ENCODE measurements at places on chromosomes 3 and 15.

- DNase-seq: no peak
Observed at GRCh38 chr3:59456852-59457485, 407.1 kb upstream of the CFAP20DC start.

GRCh38 chr15:57746786-57747185, 40.3 kb downstream of the POLR2M start:
- DNase-seq: no peak

- peak; percentile 48 for DNase-seq
Observed at GRCh38 chr3:139534992-139535879, 4.3 kb downstream of the RBP1 start.

DNA sequence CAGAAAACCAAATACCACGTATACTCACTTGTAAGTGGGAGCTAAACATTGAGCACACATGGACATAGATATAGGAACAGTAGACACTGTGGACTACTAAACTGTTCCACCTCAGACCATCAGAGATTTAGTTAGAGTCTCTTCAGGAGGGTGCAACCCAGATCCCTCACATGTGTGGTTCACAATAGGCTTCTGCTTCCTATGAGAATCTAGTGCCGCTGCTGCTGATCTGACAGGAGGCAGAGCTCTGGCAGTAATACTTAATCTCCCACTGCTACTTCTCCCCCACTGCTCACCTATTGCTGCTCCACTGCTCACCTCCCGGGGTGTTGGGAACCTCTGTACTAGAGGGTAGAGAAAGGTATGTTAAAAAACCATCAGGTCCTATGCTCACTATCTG, 533.3 kb downstream of the NSUN3 start:
- DNase-seq: no peak

GRCh38 chr3:107919239-107919638, 171.6 kb downstream of the CD47 start:
- no peak for DNase-seq

DNA sequence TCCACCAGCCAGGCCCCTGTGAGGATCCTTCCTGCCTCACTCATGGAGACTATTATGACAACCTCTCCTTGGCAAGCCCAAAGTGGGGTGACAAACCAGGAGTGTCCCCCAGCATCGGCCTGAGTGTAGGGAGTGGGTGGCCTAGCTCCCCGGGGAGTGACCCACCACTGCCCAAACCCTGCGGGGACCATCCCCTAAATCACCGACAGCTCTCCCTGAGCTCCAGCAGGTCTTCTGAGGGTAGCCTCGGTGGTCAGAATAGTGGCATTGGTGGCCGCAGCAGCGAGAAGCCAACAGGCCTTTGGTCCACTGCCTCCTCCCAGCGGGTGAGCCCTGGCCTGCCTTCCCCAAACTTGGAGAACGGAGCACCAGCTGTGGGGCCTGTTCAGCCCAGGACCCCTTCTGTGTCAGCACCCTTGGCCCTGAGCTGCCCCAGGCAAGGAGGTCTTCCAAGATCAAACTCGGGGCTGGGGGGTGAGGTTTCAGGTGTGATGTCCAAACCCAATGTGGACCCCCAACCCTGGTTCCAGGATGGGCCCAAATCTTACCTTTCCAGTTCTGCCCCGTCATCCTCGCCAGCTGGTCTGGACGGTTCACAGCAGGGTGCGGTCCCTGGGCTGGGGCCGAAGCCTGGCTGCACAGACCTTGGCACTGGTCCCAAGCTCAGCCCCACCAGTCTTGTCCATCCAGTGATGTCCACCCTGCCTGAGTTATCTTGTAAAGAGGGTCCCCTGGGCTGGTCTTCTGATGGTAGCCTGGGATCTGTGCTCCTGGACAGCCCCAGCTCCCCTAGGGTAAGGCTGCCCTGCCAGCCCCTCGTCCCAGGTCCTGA, 1.0 kb downstream of the LIMD1 start:
- DNase-seq: no peak

DNA sequence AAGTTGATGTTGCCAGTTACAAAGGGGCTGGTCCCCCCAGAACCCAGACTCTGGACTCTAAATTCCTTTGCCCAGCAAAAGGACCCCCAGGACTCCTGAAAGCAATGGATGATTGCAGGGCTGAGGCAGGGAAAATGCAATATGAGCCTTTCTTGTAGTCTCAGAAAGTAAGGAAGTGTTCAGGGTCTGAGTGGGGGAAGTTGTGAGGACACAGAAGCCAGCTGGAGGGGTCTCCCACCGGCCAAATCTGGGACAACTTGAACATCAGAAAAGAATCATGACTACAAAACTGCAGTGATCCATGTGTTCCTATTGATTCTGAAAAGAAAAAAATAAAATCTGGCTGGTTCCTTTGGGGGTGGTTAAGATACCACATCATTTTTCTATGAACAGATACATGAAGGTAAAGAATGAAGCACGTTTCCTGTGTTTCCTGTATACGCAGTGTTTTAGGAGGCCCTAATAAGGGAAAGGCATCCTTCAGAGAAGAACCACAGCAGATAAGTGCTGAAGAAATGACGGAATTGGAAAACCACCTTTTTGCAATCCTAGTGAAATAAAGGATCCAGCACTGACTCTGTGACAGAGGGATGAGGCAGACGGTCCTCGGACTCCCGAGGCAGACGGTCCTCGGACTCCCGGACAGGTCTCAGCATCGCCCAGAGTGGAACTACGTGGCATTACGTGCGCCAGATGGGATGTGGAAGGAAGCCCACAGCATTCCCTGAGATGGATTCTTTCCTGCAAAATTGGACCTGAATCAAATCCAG, 22.2 kb upstream of the GRIP2 start:
- no peak for DNase-seq

DNA sequence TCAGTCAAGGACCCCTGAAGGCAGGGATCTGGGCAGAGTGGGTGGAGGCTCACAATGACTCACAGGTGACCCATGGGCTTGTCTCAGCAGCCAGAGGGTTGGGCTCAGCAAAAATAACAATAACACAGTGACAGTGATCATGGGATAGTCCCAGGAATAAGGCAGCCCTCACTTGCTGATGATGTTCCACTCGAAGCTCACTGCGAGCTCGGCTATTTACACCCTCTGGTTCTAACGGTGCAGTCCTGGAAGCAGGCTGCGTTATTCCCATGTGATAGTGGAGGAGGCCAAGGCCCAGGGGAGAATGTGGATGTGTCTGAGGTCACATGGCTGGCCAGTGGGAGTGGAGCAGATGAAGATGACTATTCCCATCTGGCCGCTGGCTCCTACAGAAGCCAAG, 16.2 kb downstream of the CCDC33 start:
- no peak for DNase-seq

DNA sequence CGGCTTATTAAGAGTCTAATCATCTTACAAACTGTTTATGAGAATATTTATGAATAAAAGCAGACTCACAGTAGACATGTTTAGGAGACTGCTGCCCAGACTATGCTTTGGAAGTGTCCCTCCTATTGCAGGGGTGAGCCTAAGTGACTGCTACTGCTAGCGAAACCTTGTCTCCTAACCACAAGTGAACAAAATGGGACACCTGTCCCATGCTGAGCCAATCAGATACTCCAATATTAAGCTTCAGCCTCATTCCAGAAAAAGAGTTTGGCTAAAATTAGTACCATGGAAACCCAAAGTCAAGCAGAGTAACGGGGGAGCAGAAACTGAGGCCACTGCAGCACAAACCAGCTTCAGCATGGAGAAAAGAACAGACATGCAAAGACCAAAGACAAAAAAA, 4.6 kb downstream of the DENND6A start:
- no peak for DNase-seq

DNA sequence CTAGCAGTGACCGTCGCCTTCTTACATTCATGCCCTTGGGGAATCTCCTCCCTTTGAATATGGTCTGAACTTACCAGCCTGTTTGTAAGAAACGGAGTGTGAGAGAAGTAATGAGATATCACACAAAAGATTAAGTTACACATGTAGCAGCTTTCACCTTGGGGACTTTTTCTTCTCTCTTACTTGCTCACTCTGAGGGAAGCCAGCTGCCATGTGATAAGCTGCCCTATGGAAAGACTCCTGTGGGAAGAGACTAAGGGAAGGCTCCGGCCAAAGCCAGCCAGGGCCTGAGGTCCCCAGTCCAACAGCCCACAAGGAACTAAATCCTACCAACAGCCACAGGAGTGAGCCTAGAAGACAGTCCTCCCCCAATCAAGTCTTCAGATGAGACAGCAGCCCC, 190.4 kb upstream of the TSC22D2 start:
- no peak for DNase-seq

DNA sequence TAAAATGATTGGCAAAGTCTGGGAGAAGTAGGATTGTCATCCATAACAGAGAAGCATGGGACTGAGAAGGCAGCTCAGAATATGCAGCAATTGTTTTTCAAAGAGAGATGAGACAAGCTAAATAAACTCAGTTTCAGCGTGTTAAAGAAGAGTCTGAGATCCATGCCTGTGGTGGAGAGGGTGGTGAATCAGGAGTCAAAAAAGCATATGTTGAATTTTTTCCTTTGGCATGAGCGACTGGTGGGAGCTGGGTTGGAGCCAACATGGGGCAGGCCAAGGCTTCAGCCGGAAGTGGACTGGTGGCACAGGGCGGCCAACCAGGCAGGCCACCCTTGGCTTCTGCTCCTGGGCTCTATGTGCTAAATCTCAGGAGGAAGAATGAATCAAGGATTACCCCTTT, 102.0 kb downstream of the SST start:
- no peak for DNase-seq
